Stimulated activated CD8-positive, alpha-beta memory T cell treated with anti-CD3 and anti-CD28 coated beads, Interleukin-15, amount 100 ng/mL, for 48 hours (primary cell): ENCODE measurements at places on chromosomes 6 and 20.

GRCh38 chr6:129908858-129909257 lies 47.7 kb upstream of the TMEM244 start:
- no peak for DNase-seq

GRCh38 chr6:154246723-154247118 lies 109.9 kb downstream of the IPCEF1 start:
- DNase-seq: no peak

- DNase-seq: no peak
These were observed 99.3 kb downstream of the FNDC1 start for GRCh38 chr6:159268511-159268910.

- DNase-seq: no peak
These were observed 59.7 kb downstream of the TMEM200A start for GRCh38 chr6:130425537-130425936.

DNA sequence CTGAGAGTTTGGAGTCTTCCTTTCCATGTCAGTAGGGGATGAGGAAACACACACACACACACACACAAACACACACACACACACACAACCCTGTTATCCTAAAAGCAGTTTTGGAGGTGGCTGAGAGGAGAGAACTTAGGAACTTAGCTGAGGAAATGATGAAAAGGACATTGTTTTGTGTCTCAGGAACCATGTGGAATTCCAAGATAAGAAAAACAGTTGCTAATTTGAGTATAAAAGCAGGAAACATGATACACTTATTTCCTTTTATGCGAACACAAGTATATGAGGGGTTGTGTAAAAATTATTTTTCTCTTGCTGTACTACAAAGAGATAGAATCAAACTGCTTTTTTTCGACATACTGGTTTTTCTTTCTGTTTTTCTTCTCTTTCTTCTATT lies at the start of gene MYCT1:
TSS of gene MYCT1 (plus strand) at position 264 of the 400 bp plus-strand sequence. CDS start at position 270, 6 bp downstream.
- no peak for DNase-seq

GRCh38 chr20:2104236-2104635 lies 2.6 kb downstream of the STK35 start:
- no peak for DNase-seq

DNA sequence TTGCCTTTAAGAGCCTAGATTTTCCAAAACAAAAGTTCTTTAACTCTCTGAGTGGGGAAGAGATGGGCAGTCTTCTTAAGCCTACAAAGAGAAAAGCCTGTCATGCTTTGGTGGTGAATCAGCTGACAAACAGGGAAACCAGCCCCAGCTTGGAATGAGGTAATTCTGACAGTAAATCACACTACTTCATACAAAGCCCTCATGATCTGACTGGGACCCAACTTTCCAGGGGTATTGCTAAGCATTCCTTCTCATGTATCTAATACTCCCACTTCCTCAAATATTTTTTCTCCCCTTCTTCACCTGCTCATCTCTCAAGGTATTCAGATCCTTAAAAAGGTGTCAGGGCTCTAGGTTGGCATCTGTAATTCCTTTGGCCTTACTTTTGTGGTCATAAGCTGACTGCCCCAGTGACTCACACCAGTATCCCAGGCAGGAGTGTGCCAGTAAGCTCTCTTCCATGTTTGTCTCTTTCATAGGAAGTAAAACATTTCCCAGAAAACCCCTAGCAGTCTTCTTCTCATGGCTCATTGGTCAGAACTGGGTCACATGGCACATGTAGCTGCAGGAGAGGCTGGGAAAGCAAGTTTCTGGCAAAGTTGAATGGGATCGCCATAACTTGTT lies 15.0 kb upstream of the TBC1D22B start:
- DNase-seq: no peak

DNA sequence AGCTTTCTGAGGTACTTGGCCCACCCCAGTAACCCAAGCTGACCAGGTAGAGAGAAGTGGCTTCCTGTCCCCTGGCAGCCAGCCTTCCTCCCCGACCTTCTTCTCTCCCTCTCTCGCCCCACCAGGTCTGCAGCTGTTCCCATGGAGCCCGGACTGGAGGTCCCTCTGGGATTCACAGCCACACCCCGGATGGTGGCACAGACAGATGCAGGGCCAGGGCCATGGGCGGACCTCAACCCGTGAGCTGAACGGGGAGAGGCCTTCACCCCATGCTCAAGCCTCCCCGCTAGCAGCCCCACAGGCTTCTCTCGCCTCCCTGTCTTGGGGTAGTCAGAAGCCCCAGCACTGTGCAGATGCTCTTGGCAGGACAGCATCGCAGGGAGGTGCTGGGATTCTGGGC lies 41.3 kb downstream of the CPXM1 start:
- DNase-seq: no peak

DNA sequence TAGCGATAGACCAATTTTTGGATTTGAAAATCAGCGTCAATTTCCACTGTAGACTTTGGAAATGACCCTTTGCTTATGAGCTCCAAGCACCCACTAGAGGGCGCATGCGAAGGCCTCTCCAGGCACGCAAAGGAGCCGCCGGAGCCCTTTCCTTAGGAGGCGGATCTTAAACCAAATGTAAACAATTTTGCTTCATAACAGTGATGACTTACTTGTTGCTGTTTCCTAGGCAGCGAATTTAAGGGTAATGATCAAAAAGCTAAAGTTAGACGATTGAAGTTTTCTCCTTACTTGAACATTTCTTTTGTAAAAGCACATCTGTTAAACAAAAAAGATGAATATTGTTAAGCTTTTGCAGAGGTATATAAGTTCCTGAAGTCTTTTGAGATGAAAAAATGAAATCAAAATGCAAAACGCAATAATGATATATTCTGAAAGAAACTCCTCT lies 29.2 kb upstream of the EXOC2 start:
- peak; percentile 59 for DNase-seq

DNA sequence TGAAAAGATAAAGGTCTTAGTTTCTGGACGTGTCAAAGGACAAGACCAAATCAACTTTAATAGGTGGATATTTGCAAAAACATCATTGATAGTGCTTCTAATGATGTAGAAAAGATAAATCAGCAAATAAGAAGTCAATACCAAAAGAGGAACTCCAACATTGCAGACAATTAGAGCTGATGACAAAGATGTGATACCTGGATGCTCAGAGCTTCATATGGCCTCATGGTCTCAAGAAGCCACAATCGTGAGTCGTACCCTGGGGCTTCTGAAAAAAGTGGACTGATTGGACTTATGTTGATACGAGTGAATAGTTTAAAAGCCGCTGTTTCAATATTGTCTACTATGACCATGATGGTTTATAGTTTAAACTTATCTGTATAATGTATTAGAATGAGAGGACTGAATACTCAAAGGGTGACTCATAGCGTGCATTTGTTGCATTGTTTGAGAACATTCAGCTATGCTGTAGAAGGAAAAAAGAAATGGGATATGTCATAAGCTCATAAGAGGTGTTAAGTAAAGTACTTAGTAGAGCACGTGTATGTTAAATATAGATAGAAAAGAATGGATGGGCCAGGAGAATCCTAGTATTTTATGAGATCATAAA lies 54.6 kb upstream of the RIPOR2 start:
- no peak for DNase-seq

GRCh38 chr6:141587482-141588266 lies 545.1 kb upstream of the GJE1 start:
- no peak for DNase-seq

- DNase-seq: no peak
These were observed 496 bp downstream of the GRM4 start for GRCh38 chr6:34145161-34146020.

GRCh38 chr6:32114796-32115195 lies 5.7 kb upstream of the TNXB start:
- no peak for DNase-seq

GRCh38 chr6:112330071-112330878 lies 16.9 kb upstream of the RFPL4B start:
- no peak for DNase-seq

DNA sequence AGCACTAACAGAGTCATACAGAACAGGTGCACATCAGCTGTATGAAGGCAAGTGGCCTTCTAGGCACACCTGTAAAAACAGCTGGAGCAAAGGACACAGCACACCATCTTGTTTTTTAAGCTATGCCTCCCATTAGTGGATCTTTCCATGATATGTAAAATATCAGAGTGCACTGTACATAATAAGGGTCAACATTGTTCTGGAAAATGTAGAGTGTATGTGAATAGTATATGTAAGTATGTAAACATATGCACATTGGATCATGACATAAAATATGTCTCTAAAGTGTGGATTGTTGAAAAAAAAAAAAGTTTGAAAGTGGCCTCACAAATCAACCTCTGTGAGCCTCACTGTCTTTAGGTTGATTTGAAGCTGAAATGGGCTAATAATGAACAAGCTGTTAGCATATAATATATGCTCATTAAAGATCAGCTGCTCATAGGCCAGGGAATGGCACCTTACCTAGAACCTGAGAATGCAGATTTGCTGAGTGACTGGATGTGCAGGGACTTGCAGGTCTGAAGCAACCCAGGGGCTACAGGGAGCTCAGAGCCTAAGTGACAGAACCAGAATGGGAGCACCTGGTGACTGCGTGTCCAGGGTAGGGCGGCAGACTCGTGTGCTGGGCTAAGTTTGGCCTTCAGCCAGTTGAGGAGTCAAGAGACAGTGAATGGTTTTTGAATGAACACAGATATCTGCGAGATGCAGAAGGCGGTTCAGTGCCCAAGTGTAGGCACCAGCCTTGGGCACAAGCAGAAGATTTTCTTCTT lies 198.6 kb downstream of the TMEM242 start:
- DNase-seq: no peak

DNA sequence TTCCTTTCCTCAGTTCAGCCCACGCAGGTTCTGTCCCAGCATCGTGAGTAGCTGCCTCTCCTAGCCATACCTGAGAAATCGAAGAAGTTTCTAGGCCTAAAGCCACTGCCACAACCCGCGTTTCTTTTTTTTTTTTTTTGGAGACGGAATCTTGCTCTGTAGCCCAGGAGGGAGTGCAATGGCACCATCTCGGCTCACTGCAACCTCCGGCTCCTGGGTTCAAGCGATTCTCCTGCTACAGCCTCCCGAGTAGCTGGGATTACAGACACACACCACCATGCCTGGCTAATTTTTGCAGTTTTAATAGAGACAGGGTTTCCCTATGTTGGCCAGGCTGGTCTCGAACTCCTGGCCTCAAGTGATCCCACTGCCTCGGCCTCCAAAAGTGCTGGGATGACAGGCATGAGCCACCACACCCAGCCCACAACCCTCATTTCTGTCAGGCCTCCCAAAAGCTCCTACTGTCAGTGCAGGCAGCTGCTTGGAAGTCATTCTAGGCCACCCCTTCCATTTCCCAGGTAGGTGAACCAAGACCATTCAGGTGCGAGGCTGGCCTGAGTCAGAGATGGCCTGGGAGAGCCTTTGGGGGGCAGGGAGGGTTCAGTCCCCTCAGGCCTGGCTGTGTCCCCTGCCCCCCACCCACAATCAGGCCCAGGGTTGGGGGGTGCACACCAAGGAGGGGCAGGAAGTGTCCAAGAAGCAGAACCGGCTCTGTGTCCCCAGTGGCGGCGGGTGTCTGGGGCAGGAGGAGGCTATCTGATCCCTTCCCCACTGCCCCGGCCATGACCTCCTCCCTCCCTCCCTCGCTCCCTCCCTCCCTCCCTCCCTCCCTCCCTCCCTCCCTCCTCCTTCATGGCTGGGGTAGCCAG lies 47.2 kb downstream of the NOL4L start:
- DNase-seq: no peak

GRCh38 chr6:53930330-53930729 lies 135.5 kb downstream of the LRRC1 start:
- DNase-seq: no peak

GRCh38 chr6:34526992-34527728 lies 29.0 kb downstream of the SPDEF start:
- peak; percentile 90 for DNase-seq

GRCh38 chr6:257031-257725 lies 35.1 kb upstream of the DUSP22 start:
- DNase-seq: no peak

DNA sequence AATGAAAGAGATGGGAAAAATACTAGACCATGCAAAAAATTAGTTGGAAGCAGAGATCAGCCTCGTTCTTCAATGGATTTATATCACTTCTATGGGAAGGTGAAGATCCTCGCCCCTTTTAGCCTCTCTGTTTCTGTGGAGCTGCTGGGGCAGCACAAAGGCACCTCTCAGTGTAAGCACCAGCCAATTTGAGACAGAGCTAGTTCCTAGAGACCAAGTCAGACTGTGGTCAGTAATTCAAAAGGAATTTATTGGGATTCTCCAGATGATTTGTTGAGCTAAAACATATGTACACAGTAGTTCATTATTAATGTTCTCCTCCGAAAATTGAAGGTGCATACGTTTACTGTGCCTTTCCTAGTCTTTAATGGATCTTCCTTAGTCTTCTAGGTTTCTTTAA lies 42.4 kb downstream of the SCGN start:
- no peak for DNase-seq

- no peak for DNase-seq
These were observed 11.1 kb downstream of the SAMD3 start for GRCh38 chr6:130211691-130212090.

DNA sequence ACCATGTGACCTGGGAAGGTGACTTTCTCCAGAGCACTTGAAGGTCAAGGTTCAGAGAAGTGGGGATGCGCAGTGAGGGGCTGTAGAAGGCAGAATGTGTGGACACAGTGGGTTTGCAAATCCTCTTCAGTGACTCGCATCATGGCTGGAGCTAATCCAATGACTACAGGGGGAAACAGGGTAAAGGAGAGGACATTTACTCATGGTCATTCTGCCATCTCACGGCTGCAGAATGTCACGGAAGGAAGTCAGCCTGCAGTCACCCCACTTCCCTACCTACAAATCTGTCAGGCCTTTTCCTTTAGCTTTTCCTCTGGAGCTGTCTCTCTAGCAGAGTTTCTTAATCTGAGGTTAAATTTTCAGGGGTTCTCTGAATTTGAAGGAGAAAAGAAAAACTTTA lies 337.6 kb downstream of the CDC5L start:
- DNase-seq: no peak

- peak; percentile 17 for DNase-seq
These were observed 69.6 kb downstream of the SSR1 start for GRCh38 chr6:7243179-7243981.

DNA sequence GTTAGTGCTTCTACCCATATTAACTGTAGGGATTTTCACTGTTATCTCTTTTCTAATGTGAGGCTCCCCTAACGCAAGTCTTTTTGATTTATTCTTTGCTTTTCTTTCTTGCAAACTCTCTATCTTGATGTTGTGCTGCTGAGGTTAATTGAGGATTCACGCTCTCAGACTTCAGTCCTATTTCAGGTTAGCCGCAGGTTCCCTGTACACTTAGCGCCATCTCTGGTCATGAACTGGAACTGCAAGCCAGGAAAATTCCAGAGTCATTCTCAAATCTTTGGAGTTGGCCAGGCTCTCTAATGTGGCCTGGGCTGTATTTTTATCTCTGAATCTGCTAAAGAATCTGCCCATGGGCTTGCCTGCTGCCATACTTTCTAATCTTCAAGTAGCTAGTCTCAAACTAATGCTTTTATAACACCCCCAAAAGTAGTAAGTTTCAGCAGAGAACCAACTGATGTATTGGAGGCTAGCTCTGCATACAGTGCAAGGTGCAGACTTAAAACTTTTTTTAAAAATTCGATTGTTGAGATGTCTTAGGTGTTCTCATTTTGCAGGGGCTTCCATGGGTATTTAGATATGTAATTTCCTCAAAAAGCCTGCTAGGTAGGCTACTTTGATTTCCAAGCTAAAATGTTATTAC lies 91.1 kb upstream of the OPRM1 start:
- DNase-seq: no peak

- DNase-seq: no peak
These were observed 22.2 kb upstream of the PHACTR3 start for GRCh38 chr20:59581993-59582679.
